ENCODE measurements at places on chromosomes 11 and 22.
A peak's percentile ranks its signal among the peaks of the same experiment; 100 is the strongest.

DNA sequence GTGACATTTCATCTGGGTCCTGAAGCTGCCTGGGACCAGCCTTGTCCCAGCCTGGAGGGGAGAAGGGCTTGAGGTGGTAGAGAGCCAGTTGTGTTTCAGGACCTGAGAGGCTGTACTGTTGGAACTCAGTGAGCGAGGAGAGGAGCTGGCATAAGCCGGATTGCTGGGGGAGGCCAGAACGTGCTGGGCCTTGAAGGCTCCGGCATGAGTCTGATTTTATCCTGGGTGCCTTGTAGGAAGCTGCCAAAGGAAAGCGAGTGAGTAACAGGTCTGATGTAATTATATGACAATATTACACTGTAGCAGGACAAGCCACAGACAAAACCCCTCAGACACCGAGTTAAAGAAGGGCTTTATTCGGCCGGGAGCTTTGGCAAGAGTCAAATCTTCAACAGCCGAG lies 17.2 kb downstream of the AP2A2 start:
- DNase-seq = no peak

- DNase-seq = no peak
Measured at GRCh38 chr22:33569559-33569958, 350.7 kb downstream of the LARGE1 start.

GRCh38 chr11:95256321-95256779 lies 25.3 kb upstream of the SESN3 start:
- DNase-seq = no peak

DNA sequence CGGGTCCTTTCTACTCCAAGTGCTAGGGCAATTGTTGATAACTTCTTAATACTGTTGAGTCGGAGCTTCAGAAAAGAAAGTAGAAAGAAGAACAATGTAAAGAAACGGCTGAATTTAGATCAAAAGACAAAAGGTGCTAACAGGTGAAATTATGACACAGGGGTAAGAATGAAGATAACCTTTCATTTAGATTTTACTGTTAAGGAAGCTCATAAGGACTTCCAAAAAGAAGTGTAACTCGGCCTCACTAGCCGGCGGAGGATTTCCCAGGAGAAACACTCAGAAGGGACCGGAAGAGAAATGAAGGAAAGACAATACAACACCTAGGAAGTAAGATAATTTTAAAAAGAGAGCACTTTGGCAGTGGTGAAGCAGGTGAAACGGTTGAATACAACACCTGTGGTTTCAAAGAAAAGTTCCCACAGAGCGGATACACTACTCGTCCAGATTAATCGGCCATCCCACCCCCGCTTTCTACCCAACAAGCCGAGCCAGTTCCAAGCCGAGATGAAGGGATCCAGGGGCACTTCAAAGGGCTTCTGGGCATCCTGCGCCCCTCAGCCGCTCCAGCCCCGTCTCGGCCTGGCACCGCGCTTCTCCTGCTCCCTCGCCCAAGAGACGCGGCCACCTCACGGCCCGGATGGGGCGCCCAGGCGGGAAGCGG lies 737 bp downstream of the PPP2R1B start:
- no peak for DNase-seq

GRCh38 chr11:61779666-61780525 lies 12.5 kb downstream of the TMEM258 start:
- no peak for DNase-seq

GRCh38 chr11:65574109-65574810 lies 1.6 kb upstream of the EHBP1L1 start:
- DNase-seq = peak; percentile 98

- DNase-seq = no peak
Measured at GRCh38 chr22:41524251-41524661, 20.0 kb downstream of the POLR3H start.
